Activated CD8-positive, alpha-beta memory T cell treated with anti-CD3 and anti-CD28 coated beads for 1 hour (primary cell): ENCODE measurements at places on chromosomes 16 and 17.

- DNase-seq: no peak
These were observed 550 bp downstream of the EIF4A3 start for GRCh38 chr17:80146121-80147034.

GRCh38 chr16:77850636-77851333 lies 62.4 kb downstream of the VAT1L start:
- DNase-seq: no peak

DNA sequence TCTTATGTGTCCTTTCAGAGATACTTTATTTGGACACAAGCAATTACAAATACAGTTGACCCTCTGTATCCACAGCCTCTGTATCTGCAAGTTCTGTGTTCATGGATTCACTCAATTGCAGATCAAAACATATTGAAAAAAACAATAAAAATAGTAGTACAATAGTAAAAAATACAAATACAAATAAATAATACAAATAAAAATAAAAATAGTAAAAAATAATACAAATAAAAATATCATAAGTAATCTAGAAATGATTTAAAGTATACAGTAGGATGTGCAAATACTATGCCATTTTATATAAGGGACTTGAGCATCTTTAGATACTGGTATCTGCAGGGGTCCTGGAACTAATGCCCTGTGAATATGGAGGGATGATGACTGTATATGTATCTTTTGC lies 47.4 kb upstream of the WSB1 start:
- no peak for DNase-seq

DNA sequence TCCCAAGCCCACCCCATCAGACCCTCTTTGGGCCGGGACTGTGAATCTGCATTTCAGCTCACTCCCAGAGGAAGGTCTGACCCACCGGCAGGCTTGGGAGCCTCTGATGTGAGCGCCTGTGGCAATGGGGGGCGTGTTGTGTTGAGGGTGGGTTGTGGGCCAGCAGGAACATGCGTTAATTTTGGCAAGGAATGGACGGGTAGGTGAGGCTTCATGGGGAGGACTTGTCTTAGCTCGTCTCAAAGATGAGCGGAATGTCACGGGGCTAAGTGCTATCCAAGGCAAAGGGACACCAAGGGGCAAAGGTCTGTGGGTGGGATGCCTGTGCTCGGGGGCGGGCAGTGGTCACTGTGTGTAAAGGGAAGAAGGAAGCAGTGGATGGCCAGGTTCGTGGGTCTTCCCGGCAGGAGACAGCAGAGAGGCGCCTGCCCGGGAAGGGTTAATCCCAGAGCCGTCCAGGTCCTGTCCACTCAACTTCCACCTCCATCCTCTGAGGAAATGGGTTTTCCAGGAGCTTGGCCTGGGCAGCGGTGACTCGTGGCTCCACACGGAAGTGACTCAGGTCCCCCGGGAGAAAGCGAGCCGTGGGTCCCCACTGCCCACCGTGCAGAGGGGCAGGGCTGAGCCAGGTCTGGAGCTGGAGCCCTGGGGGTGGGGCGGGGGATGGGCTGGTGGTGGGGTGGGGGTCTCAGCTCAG lies 17.4 kb downstream of the ADGRG1 start:
- no peak for DNase-seq

- no peak for DNase-seq
These were observed 65.2 kb upstream of the SIAH1 start for GRCh38 chr16:48450367-48450766.

- no peak for DNase-seq
These were observed 13.7 kb downstream of the WNT9B start for GRCh38 chr17:46865100-46865499.

DNA sequence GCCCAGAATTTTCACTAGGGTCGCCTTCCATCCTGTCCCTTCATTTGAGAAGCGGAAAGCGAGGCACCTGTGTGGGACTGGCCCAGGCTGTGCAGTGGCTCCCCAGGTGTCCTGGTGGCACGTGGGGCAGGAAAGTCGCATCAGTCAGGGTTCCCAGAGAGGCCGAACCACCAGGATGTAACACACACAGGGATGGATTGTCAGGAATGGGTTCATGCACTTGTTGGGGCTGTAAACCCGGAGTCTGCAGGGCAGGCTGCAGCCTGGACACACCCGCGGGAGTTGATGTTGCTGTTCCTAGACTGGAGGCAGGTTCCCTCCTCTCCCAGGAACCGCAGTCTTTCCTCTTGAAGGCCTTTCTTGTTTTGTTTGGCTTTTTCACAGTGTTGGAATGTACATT lies 30.7 kb upstream of the RPTOR start:
- DNase-seq: no peak

- no peak for DNase-seq
These were observed 9.5 kb downstream of the IGSF6 start for GRCh38 chr16:21642861-21643260.

DNA sequence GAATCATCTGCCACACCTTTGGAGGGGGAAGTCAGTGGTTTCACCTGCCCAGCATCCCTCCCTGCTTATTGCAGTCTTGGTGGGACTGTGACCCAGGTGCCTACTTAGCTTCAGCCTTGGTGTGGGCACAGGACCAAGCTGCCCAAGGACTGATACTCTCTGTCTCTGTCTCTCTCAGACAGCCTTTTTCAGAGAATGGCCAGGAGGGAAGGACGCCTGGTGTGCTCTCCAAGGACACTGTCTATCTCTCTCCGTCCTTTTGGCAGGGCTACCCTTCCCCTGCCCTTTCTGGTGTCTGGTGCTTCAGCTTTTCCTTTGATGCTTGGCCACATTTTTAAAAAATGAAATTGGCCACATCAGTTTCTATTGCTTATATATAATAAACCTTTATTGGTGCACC lies 19.6 kb downstream of the PIK3R6 start:
- no peak for DNase-seq

DNA sequence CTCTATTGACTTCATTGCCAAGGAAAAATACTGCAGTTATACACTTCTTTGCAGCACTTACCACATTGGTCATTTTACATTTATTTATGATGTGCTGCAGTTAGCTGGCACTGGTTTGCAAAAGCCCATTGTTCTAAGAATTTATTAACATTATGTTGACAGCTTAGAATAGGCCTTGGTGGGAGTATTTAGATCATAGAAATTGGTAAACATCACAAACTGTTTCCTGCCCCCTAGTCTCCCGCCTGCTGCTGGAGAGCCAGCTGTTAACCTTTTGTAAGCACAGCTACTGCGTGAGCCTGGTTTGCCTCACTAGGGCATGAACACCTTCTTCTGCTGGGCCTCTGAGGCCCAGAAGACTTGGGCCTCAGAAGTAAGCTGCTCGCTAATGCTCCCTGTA lies 651.4 kb upstream of the GOT2 start:
- DNase-seq: no peak

DNA sequence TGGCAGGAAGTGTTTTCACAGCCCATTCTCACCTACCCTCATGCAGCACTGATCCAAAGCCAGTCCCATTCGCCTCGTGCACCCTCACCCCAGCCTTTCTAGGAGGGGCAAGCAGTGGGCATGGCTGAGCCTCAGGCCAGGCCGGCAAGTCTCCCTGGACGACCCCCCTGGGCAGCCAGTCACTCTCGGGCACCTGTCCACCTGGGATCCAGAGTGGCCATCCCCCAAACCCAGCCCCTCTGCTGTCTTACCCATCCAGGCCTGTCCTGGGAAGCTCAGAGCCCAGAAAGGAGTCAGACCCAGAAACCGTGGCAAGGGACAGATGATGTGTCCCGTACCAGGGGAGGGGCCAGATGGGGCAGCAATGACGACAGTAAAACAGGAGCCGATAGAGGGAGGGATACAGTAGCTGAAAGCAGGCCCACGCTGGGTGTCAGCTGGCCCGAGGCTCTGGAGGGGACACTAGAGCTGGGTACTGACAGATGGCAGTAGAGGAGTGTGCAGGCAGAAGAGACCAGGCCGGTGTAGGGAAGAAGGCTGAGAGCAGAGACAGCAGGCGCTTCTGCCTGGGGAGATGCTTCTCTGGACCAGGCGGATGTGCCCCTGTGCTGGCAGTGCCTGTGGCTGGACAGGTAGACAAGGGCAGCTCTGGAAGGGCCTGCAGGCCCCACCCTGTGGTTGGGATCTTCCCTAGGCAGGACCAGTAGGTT lies 5.8 kb downstream of the CMTM3 start:
- DNase-seq: no peak

GRCh38 chr16:57760357-57761160 lies 25.0 kb downstream of the KATNB1 start:
- DNase-seq: no peak

- DNase-seq: no peak
These were observed 6.6 kb downstream of the WFIKKN2 start for GRCh38 chr17:50841949-50842354.

GRCh38 chr17:44786551-44787081 lies 27.8 kb downstream of the ADAM11 start:
- no peak for DNase-seq

- DNase-seq: no peak
These were observed 60.5 kb upstream of the ERN1 start for GRCh38 chr17:64190472-64190871.

DNA sequence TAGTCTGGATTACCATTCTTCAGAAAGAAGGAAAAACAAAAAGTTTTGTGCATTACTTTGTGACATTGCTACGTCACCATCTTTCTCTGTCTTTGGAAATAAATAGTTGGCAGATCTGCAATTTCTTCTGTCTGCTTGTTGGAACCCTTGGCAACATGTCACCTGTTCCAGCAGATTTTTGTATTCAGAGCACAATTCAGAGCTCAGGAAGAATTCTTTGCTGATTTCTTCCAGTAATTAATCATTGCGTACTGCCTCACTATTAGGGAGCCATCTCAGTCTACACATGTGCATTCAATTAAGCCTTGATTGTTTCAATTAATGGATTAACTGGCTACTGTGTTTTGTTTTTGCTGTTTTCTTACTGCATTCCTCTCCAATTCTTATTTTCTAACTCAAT lies 467.2 kb downstream of the CDH8 start:
- no peak for DNase-seq

- no peak for DNase-seq
These were observed 2.3 kb upstream of the ITGA3 start for GRCh38 chr17:50053654-50053960.

DNA sequence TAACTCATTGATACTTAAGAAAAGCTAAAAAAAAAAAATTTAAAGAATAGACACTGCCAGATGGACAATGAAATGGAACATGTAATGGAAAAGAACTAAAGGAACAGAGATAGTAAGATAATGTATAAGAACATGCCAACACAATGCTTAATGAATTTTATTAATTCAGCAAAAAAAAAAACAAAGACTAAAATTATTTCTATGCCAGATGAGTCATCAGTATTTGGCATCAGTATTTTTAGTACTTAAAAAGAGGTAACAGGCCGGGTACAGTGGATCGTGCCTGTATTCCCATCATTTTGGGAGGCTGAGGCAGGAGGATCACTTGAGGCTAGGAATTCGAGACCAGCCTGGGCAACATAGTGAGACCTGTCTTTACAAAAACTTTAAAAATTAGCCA lies 168.5 kb downstream of the CYB561 start:
- no peak for DNase-seq

- no peak for DNase-seq
These were observed 1.1 kb downstream of the CLUAP1 start for GRCh38 chr16:3501783-3502400.

- no peak for DNase-seq
These were observed 43.9 kb downstream of the ARHGAP27 start for GRCh38 chr17:45388604-45389325.

- DNase-seq: no peak
These were observed 30.0 kb downstream of the USP32 start for GRCh38 chr17:60361889-60362288.

DNA sequence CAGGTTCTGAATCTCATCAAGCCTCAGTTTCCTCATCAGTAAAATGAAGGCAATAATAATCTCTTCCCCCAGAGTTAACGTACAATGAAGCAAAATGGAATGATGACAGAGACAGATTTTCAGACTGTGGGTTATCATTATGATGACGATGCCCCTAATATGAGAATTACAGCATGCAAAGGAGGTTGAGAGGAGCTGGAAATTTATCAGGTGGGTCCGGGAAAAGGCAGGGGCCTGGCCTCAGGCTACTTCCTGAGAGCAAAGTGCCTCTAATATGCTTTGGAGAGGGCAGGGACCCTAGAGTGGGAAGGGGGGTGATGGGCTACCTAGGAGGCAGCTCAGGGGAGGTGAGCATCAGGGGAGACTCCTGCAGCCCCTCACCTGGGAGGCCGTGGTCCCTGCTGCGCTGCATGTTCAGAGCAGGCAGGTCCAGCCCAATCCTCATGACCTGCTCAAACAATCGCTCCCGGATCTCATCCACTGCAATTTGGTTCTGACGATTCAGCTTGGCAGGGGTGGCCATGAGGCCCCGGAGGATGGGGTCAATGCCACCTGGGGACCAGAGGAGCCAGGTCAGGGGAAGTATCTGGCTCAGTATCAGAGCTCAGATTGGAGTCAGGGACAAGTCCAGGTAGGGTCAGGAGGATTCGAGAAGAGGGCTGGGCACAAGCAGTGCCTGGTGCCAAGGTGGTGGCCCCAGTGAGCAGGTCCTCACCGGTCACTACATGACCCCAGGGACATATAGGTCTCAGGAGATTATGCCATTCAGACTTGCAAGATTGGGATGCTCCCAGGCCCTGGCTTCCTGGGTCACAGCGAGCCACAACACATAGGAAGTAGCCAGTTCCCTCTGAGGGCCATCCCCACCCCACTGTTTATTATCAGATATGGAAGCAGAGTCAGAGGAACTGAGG lies 8.1 kb downstream of the MPO start:
- DNase-seq: no peak

DNA sequence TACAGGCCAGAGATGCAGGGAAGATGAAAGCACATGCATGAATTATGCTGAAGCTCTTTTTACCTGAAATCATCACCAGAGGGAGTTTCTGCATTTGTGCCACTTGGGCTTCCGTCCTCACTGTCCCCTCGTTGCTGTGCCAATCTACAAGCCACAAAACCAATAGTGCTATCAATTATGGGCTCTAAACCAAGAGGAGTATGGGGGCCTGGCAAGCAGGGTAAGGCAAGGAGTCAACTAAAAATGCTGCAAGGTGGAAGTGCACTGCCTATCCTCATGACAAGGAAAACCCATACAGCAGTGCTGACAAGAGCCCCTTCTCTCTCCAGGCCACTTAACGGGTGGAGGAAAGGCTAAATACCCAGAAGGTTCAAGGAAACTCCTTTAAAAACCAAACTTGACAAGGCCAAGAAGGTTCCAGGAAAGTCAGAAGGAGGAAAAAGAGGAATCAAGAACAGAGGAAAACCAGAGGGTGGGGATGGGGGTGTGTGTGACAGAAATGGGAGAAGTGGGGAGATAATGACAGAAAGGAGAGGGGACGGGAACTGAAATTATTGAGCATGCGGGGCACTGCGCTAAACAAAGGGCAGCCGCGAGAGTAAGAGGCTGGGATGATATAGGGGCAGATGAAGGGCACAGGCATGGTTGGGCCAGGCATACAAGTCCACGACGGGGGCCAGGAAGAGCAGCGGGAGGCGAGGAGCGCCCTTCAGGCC lies 674 bp downstream of the C17orf75 start:
- no peak for DNase-seq

GRCh38 chr17:20158580-20158979 lies 149.4 kb downstream of the SPECC1 start:
- no peak for DNase-seq

- DNase-seq: no peak
These were observed 105.6 kb downstream of the SEC14L1 start for GRCh38 chr17:77246110-77247047.

DNA sequence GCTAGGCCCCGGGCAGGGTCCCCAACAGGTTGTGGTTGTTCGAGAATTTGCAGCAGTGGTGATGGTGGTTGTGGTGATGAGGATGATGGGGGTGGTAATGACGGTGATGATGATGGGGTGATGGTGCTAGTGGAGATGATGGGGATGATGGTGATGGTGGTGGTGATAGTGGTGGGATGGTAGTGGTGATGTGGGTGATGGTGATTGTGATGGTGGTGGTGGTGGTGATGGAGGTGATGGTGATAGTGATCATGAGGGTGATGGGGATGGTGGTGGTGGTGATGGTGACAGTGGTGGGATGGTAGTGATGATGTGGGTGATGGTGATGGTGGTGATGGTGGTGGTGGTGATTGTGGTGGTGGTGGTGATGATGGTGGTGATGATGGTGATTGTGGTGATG lies 343.3 kb downstream of the SEC14L1 start:
- DNase-seq: no peak
